ENCODE measurements at places on chromosomes 11 and 22.

- no peak for DNase-seq
Measured at GRCh38 chr11:75277211-75277805, 36.7 kb downstream of the TPBGL start.

GRCh38 chr22:29994943-29995342 lies 85.3 kb upstream of the HORMAD2 start:
- no peak for DNase-seq

DNA sequence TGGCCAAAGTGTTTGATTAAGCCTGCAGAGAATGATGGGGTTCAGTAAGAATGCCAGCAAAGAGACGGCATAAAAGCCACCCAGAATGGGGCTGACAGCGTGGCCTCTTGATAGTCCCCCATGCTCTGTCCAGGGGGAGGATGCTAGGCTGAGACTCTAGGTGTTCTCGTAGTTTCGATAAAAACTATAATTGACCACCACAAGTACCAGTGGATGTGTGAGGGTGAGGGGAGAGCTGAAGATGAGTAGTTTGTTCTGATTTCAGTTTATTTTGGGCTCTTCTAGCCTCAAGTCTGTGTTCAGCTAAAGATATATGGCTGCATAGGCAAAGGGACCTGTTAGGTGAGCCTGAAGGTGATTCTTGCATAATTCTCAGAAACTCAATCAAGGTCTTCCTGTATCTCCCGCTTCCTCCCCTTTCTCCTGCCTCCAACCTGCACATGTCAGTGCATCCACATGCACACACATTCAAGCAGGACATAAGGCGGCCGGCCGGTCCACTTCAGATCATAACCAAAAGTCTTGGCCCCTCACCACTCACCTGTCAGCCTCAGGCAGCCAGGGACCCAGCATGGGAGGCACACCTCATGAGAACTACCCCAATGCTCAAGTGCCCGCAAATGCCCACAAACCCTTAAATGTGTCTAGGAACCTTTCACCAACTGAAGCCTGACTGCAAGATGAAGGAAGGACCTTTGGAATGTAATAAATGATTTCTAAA lies 31.2 kb downstream of the FLI1 start:
- DNase-seq, result no peak

DNA sequence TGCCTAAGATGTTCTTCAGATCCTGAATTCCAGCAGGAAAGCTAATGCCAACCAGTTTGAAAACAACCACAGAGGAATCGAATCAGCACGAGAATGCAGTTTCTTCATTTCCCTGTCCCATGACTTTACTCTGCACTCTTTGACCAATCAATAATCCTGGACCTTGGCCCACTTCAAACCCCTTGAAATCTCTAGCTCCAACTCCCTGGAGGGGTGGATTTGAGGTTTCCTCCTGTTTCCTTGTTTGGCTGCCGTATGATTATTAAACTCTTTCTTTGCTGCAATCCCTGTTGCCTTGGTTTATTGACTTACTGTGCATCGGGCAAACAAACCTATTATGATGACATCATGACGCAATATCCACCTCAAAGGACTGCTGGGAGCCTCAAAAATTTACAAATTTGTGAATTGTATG lies 109.3 kb downstream of the FBXO7 start:
- no peak for DNase-seq

DNA sequence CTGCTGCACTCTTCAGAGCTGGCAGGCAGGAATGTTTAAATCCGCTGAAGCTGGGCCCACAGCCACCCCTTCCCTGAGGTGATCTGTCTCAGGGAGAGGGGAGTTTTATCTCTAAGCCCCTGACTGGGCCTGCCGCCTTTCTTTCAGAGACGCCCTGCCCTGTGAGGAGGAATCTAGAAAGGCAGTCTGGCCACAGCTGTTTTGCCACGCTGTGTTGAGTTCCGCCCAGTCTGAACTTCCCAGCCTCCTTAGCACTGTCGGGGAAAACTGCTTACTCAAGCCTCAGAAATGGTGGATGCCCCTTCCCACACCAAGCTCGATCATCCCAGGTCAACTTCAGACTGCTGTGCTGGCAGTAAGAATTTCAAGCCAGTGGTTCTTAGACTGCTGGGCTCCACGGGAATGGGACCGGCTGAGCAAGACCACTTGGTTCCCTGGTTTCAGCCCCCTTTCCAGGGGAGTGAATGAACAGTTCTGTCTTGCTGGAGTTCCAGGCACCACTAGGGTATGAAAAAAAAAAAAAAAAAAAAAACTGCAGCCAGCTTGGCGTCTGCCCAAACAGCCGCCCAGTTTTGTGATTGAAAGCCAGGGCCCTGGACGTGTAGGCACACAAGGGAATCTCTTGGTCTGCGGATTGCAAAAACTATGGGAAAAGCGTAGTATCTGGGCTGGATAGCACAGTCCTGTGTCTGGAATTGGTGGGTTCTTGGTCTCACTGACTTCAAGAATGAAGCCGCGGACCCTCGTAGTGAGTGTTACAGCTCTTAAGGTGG lies 127.4 kb downstream of the SPON1 start:
- DNase-seq, result no peak

- peak; percentile 69 for DNase-seq
Measured at GRCh38 chr11:118152552-118153471, at the start of gene SCN4B. Gene SCN4B, minus strand, starts transcription at chr11:118152823. Its CDS starts 150 bp downstream, at chr11:118152673.

All from GM13977 (cell line).